ENCODE measurements at places on chromosomes 6 and 20.

GRCh38 chr6:71028877-71029252 is 72.0 kb upstream of the B3GAT2 start:
- no peak for DNase-seq

- DNase-seq, result no peak
Observed at GRCh38 chr6:116267836-116268588, 11.7 kb downstream of the TSPYL1 start.

GRCh38 chr20:32227744-32228688 is 20.3 kb downstream of the POFUT1 start:
- DNase-seq, result no peak

DNA sequence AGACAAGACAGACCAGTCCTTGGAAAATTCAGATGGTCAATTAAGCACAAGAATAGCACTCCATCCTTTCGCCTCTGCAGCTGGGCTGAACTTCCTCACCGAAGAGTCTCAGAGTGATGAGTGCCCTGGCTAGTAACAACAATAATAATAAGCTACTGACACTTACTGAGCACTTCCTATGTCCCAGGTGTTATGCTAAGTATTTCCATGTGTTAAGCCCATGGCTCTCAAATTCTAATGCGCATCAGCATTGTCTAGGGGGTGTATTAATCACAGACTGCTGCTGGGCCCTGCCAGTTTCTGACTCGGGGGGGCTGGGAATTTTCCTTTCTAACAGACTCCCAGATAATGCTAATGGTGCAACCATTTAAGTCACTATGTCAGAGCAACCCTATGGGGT is 118.2 kb upstream of the LRFN2 start:
- no peak for DNase-seq

GRCh38 chr6:118980063-118980462 is 45.1 kb upstream of the MCM9 start:
- DNase-seq, result no peak

- DNase-seq, result no peak
Observed at GRCh38 chr6:4371207-4371921, 236.0 kb upstream of the ECI2 start.

DNA sequence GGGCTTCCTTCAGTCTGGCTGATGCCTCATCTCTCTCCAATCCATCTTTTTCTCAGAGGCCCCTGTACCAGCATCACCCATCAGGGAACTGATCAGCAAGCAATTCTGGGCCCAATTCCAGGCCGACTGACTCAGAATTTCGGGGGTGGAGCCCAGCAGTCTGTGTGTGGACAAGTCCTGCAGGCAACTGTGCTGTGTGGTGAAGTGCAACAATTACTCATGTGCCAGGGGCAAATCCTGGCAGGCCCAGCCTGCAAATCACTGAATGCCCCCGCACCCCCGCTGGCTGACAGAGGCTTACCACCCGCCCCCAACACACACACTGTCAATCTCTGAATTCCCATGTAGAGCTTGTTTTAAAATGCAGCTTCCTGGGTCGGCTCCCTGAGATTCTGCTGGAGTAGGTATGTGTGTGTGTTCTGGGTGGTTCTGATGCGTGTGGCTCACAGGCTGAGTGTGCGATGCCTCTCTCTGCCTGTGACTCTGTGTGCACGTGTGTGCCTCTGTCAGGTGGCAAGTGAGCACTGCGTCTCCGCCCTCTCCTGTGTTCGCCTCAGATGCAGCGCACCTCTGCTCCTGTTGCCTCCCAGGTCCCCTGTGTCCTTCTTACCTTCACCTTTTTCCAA is 45.4 kb downstream of the SSR1 start:
- no peak for DNase-seq

- no peak for DNase-seq
Observed at GRCh38 chr6:42179945-42180313, 6.8 kb downstream of the GUCA1A start.

DNA sequence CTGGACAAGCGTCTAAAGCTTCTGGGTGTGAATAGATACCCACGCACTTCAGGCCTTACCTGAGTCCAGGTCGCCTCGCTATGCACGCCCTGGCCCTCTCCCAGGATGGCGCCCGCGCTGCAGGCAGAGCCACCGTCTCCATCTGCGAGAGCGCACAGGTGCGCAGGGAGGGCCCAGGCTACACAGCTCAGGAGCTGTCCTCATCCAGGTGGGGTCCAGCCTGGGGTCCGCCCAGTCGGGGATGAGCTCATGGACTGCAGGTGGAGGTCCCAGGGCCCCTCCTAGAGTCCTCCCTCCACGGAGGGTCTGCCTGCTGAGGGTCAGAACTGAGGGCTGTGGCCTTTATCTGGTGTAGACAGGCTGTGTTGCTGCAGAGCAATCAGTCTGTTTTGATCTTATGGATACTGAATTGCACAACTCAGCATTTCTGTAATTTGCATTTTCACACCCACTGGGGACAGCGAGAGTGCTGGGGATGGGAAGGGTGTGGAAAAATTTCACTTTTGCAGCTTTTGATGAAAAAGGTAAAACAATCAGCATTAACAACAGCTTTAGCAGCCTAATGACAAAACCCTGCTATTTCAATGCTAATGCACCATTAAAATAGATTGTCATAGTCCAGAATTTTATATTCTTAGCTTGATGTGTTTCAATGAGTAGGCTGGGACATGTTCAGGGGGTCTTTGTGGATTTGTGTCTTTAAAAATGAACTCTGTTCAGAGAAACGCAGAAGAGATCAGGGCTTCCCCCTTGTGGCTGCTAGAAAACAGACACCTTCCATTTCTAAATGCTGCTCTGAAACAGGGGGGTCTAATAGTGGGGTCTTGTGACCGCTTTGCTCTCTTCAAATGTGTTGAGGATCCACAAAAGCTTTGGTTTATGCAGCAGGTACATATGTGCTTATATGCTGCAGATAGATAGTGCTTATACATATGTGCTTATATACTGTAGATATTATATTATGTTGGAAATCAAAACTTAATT is 77.8 kb upstream of the PHACTR3 start:
- DNase-seq, result no peak

DNA sequence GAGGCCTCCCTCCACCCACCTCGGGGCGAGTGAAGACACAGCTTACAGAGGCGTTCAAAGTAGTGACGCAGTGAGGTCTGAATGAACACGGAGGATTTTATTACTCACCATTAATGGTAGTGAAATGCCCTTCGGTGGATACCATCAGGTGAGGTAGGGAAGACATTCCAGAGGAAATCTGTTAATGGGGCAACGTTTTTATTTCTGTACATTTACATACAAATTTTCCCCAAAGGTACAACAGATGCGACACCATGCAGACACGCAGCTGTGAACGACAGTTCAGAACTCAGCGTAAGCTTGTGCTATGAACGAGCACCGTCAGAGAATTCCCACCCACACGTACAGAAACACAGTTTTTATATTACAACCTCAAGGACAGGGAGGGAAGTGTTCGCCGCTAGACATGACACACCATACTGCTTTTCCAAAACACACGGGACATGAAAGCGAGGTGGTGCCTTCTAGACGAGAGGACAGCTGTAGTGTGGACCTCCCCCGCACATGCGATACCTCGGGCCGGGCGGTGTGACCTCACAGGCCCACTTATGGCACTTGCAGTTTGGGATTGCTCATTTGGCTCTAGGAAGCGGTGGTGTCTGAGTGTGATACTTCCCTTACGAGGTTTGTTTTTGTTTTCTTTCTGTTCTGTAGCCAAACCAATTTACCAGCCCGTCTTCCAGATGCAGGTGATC is 10.7 kb downstream of the PSMG4 start:
- DNase-seq, result no peak

- no peak for DNase-seq
Observed at GRCh38 chr6:154301086-154301625, 55.4 kb downstream of the IPCEF1 start.

GRCh38 chr20:60888771-60889170 is 363.3 kb upstream of the CDH4 start:
- DNase-seq, result no peak

DNA sequence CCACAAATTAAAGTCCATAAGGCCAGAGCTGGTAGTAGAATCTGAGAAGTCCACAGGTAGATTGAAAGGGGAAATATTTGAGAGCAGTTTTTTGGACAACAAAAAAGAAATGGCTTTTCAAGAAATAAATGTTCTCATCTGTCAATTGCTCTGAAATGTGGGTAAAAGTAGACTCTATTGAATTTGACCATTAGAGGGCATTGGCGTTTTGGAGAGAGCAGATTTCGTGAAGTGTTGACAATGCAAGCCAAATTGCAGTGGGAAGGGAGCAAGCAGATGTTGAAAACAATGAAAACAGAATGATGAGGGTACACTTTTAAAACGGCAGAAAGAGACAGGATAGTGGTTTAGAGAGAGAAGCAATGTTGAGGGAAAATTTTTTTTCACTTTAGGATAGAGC is 149.1 kb upstream of the FAM83B start:
- DNase-seq, result no peak

GRCh38 chr20:8304124-8304816 is 172.2 kb downstream of the PLCB1 start:
- DNase-seq, result no peak

DNA sequence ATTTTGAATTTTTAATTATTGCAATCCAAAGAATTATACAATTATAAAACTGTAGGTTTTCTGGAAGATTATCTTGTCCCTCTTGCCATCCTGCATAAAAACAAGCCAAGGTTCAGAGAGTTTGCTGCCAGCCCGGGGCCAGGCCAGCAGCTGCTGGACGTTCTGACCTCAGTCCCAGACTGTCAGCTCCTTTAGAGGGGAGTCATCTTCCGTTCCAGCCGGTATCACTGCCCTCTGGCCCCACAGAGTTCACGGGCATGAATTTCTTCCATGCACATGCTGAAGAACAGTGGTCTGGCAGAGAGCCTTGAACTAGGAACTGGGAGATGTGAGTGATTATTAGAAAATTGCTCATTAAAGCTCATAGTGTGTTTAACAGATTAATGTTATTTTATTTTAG is 130.4 kb upstream of the QKI start:
- no peak for DNase-seq

DNA sequence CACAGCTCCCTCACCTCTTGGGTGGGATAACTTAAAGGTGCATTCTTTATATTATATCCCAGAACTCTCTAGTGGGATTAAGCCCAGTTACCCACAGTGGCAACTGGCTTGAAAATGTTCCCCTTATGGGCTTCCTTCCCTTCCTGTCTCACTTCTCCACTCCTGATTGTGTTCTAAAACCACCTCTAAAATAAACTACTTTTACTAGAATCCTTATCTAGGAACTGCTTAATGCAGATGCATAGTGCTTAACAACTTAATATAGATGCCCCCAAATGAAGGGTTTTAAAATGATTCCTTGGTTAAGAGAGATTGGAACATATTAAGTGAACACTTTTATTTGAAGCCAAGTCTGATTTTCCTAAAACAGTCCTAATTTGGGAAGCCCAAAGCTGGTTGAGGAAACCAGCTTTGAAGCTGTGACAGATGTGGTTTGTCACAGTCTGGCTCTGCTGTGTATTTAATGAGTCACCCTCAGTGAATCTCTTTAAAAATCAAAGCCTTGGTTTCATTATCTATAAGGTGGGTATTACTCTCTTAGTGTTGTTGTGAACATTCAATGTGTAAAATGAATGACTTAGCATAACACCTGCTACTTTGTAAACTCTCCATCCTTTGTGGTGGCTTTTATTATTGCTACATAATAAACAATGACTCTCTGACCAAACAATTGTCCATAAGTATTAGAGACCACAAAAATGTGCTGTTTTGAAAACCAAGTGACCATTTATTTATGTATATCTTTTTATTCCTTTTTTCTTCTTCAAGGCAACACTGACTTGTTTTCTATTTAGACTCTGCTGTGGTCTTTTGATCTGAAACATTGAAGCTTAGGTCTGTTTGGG is 24.4 kb downstream of the PLCB1 start:
- no peak for DNase-seq

DNA sequence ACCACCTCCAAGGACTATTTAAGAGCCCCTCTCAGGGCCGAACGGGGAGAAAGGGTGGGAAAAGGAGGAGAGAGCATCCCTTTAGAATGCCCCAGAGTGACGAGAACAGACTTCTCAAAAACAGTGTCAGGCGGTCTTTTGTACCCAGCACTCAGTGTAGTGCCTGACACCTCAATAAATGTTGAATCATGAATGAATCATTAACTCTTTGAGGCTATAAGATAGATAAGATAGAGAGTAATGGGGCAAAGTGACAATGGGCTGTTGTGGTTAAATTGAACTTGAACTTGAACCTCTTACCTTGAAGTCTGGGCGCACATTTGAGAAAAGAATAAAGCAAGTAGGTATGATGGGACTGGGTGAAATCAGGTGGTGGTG is 7.4 kb downstream of the TCF21 start:
- no peak for DNase-seq

Measured in esophagus squamous epithelium (tissue), 5 donors.